Fibroblast of the aortic adventitia (primary cell): ENCODE measurements at places on chromosomes 7 and 10. TPM values are rescaled to one million over a fixed set of nuclear protein-coding genes. Genes with fewer than 3 reads are reported as not detected.

KCTD7 gene
- total RNA-seq: 9.4 and 10.6 TPM in 2 replicates

GOLGA7B gene
- not detected in 2 replicates for total RNA-seq

PROSER2 gene
- 3.1 and 4.7 TPM in 2 replicates for total RNA-seq

ACADSB gene
- total RNA-seq: 7.4 and 11.4 TPM in 2 replicates

ELAPOR2 gene
- total RNA-seq: 4.2 and 14.7 TPM in 2 replicates

ZNF775 gene
- 2.8 and 4.4 TPM in 2 replicates for total RNA-seq

ANKIB1 gene
- 75.8 and 118 TPM in 2 replicates for total RNA-seq

NEURL1 gene
- total RNA-seq: 0.27 TPM in 1 of 2 replicates, not detected in the other

RBP3 gene
- not detected in 2 replicates for total RNA-seq

PIK3AP1 gene
- 2.0 TPM in 1 of 2 replicates, not detected in the other for total RNA-seq

ZNF438 gene
- total RNA-seq: 2.9 and 8.0 TPM in 2 replicates

HOXA2 gene
- total RNA-seq: 0.16 and 3.6 TPM in 2 replicates

ARHGEF35 gene
- total RNA-seq: 1.1 and 2.7 TPM in 2 replicates

OR6V1 gene
- total RNA-seq: not detected in 2 replicates

CFAP69 gene
- total RNA-seq: 3.2 and 6.4 TPM in 2 replicates

CREB5 gene
- total RNA-seq: 0.25 and 5.2 TPM in 2 replicates

AKR1C8 gene
- total RNA-seq: not detected in 2 replicates

KNDC1 gene
- total RNA-seq: under 0.01 and 0.41 TPM in 2 replicates

LHFPL3 gene
- total RNA-seq: not detected in 2 replicates

HTR5A gene
- total RNA-seq: not detected in 2 replicates

RP9 gene
- 7.2 and 7.7 TPM in 2 replicates for total RNA-seq

CCDC6 gene
- 27.3 and 44.1 TPM in 2 replicates for total RNA-seq

THSD7A gene
- 0.49 and 2.5 TPM in 2 replicates for total RNA-seq

PRKG1 gene
- total RNA-seq: 45.6 and 60.2 TPM in 2 replicates

TFR2 gene
- 0.08 and 1.2 TPM in 2 replicates for total RNA-seq

VIM gene
- 10,091 and 12,680 TPM in 2 replicates for total RNA-seq

SFRP4 gene
- total RNA-seq: 40.9 and 171 TPM in 2 replicates

GIMAP5 gene
- total RNA-seq: not detected in 2 replicates

CYP2E1 gene
- 0.36 and 0.82 TPM in 2 replicates for total RNA-seq

FFAR4 gene
- not detected in 2 replicates for total RNA-seq

WNT8B gene
- not detected in 2 replicates for total RNA-seq

SLC13A4 gene
- 0.99 and 3.3 TPM in 2 replicates for total RNA-seq

NEUROD6 gene
- total RNA-seq: not detected in 2 replicates

OPN1SW gene
- total RNA-seq: not detected in 2 replicates

RARRES2 gene
- total RNA-seq: 1.4 and 76.1 TPM in 2 replicates

ZNF33B gene
- total RNA-seq: 3.0 and 5.3 TPM in 2 replicates

TRIM74 gene
- not detected in 2 replicates for total RNA-seq

SEMA3C gene
- total RNA-seq: 208 and 319 TPM in 2 replicates

GPR26 gene
- under 0.01 TPM in 1 of 2 replicates, not detected in the other for total RNA-seq

BLOC1S2 gene
- total RNA-seq: 56.8 and 68.8 TPM in 2 replicates

RELN gene
- total RNA-seq: 7.5 and 88.7 TPM in 2 replicates

PLPP4 gene
- 7.5 TPM in 1 of 2 replicates, not detected in the other for total RNA-seq

SORBS1 gene
- total RNA-seq: 0.36 and 0.74 TPM in 2 replicates

HOXA1 gene
- total RNA-seq: 0.72 TPM in 1 of 2 replicates, not detected in the other

MBL2 gene
- total RNA-seq: not detected in 2 replicates

OR9A4 gene
- not detected in 2 replicates for total RNA-seq

FRAT1 gene
- total RNA-seq: 1.5 and 5.6 TPM in 2 replicates

PDE6C gene
- total RNA-seq: not detected in 2 replicates

HERPUD2 gene
- total RNA-seq: 11.4 and 26.5 TPM in 2 replicates

SERPINE1 gene
- 23.1 and 341 TPM in 2 replicates for total RNA-seq

NODAL gene
- total RNA-seq: not detected in 2 replicates

ATE1 gene
- 39.9 and 53.2 TPM in 2 replicates for total RNA-seq

AKR1D1 gene
- total RNA-seq: not detected in 2 replicates

ADIRF gene
- total RNA-seq: 37.8 and 48.4 TPM in 2 replicates

CALHM3 gene
- not detected in 2 replicates for total RNA-seq

SH2B2 gene
- total RNA-seq: 2.0 and 4.9 TPM in 2 replicates
